ENCODE measurements at places on chromosomes 6 and 20. TPM values are rescaled to one million over a fixed set of nuclear protein-coding genes. Genes with fewer than 3 reads are reported as not detected.

TTI1 gene
- 37.4 TPM for total RNA-seq

LAMA5 gene
- 200 TPM for total RNA-seq

GJA10 gene
- total RNA-seq: not detected

DNA sequence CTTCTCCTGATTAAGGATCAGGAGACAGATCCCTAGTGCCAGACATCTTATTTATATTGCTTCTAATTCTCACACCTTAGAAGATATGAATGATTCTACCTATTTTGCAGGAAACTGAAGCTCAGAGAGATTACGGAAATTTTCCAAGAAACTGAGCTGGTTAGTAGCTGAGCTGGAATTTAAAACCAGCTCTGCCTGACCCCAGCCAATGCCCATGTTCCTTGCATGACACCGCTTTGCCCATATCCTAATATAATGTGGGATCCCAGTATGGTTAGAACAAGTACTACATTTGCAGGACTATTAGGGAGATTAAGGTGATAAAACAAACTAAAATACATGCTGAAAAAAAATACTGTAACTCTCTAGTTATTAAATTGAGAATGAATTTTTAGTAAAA is 1.9 kb downstream of the TMEM30A start:
- DNase-seq: no peak

- DNase-seq: no peak
These were observed 1309.4 kb downstream of the EPHA7 start for GRCh38 chr6:92109956-92110355.

DNA sequence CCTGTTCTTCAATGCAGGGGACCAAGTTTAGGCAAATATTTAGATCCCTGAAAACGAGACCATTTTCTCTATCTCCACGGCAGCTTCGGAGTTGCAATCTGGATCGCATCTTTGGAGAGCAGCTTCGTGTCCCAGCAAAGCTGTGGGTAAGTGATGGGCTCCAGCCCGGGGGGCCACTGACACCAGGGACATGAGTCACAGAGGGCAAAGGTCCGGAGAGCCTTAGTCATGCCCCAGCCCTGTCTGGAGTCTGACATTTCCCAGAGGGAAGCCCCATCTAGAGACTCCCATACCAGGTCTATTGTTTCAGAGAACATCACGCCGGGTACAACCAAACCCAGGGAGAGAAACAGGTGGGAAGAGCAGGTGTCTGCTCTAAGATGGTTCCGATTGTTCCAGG is 95.9 kb downstream of the NFATC2 start:
- DNase-seq: no peak

- no peak for DNase-seq
These were observed 3.4 kb upstream of the NKAIN4 start for GRCh38 chr20:63257629-63258028.

DNA sequence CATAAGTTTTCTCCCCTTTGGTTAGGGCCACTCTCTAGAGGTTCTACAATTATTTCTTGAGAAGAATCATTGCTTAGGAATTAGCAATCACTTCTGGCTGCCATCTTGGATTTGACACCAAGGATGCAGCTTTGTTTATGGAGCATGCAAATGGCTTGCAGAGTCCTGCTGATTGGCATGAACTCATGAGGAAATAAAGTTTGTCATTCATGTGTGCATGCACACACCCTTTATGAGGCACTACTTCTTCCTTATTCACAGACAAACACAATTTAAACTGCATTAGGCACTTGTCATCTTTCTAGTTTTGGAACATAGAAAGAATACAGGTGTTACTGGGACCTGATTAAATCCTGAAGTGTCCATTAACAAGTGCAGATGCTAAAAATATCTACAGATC is 42.5 kb upstream of the HIVEP2 start:
- no peak for DNase-seq

PBOV1 gene
- total RNA-seq: not detected

GINS1 gene
- total RNA-seq: 74.3 TPM

- no peak for DNase-seq
These were observed 48.6 kb downstream of the PSMB1 start for GRCh38 chr6:170504479-170504878.

- no peak for DNase-seq
These were observed 739 bp downstream of the GSS start for GRCh38 chr20:34954904-34955230.

GRCh38 chr6:38116248-38116647 is 296.7 kb downstream of the ZFAND3 start:
- DNase-seq: no peak

DNA sequence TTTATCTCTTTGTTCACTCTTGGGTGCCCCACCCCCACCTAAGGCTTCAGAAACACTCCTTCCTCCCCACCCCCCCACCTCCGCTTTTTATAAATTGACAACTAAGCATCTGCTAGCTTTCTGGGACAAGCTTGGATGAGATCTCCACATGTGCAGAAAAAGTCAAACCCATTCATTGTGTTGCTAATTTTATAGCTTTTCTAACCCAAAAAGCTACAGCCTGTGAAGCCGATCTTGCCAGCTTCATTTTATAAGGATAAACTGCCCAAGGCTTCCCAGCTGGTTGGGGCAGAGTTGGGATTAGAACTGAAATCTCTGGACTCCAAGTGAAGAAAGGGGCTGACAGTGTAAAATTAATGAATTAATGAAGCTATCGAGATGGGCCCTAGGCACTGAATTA is 24.1 kb downstream of the BPIFB4 start:
- DNase-seq: no peak

GRCh38 chr6:90393232-90393884 is 96.7 kb upstream of the BACH2 start:
- peak; percentile 67 for DNase-seq

- DNase-seq: no peak
These were observed 51.3 kb downstream of the CD109 start for GRCh38 chr6:73747289-73747688.

SLC17A5 gene
- 8.3 TPM for total RNA-seq

NRN1 gene
- not detected for total RNA-seq

GRCh38 chr20:57088436-57088835 is 178.0 kb downstream of the BMP7 start:
- DNase-seq: no peak

DNA sequence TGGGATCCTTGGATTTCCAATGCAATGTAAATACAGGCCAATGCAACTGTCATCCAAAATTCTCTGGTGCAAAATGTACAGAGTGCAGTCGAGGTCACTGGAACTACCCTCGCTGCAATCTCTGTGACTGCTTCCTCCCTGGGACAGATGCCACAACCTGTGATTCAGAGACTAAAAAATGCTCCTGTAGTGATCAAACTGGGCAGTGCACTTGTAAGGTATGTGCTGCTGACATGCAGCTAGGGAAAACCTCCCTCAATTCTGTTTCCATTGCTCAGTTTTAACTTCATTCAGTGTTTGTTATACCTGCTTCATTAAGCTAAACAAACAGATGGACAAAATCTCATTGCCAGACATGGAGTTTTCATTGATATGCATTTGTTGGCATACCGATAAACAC is 397.1 kb downstream of the ARHGAP18 start:
- DNase-seq: no peak

DNA sequence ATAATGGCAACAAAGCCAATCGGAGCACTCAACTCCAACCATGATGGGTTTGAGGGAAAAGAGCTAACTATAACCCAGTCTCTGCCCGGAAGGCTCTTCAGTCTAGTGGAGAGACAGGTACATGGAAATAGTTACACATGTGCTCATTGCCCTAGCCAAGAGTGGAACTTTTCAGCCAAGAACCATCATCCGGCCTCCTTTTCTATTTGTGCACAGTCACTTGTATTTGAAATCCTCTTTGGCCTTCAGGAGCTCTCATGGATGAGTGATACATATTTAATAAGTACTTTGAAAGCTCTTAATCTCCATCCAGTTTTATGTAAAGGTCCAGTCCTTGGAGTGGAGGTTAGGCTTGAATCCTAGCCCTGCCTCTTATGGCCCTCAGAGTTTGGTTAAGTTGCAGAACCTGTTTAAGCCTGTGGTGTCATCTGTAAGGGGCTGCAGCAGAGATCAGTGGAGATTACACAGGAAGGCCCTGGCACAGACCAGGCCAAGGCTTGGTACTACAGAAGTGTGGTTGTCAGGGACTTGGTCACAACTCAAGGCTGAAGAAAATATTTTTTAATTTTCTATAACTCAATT is 72.3 kb upstream of the SMLR1 start:
- no peak for DNase-seq

- no peak for DNase-seq
These were observed 24.4 kb downstream of the BHLHE23 start for GRCh38 chr20:62982124-62983075.

CRISP3 gene
- not detected for total RNA-seq

- no peak for DNase-seq
These were observed 11.3 kb downstream of the SLC2A12 start for GRCh38 chr6:134041093-134041492.

DNA sequence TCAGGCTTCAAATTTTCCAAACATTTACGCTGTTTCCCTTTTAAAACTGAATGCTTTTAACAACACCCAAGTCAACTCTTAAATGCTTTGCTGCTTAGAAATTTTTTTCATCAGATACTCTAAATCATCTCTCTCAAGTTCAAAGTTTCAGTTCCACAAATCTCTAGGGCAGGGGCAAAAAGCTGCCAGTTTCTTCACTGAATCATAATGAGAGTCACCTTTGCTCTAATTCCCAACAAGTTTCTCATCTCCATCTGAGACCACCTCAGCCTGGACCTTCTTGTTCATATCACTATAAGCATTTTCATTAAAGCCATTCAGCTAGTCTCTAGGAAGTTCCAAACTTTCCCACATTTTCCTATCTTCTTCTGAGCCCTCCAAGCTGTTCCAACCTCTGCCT is 69.1 kb downstream of the RNF217 start:
- DNase-seq: no peak

DNA sequence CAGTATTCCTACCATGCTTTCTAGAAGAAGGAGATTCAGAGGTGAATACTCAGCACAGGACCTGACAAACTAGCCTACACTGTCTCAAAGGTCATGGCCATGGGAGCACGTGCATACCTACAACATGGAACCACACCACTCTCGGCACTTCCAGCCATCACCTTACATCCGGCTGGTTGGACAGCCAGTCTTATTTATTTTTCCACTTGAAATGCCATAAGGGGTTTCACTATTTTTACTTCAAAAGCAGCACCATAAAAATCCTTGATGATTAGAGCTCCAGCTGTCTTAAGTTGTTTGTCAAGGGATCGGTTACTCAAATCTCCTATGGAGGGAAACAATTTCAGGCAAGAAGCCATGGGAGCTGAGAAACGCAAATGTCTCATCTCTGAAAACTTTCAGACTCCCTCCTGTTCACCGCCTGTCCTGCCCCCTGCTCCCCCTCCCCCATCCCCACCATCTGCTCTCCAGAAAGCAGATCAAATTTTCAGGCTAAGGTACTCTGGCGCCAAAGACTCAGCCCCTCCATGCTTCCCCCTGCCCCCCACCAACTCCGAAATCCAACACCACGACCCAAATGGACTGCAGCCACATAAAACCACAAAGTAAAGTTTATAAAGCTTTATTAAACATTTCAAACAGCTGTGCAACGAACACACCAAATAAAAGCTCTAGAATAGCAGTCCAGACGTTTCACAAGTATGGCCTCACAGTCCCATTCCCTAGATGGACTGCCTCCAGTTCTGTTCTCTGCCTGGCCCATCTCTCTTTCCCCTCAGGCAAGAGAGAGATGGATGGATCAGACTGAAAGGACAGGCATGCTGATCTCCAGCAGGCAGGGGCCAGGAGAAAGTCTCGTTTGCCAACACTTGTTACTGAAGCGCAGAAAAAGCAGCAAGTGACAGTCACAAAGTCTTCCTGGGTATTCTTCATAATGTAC is 4.0 kb upstream of the NNAT start:
- DNase-seq: no peak

GRCh38 chr20:16419138-16419715 is 154.0 kb downstream of the KIF16B start:
- DNase-seq: no peak

DNA sequence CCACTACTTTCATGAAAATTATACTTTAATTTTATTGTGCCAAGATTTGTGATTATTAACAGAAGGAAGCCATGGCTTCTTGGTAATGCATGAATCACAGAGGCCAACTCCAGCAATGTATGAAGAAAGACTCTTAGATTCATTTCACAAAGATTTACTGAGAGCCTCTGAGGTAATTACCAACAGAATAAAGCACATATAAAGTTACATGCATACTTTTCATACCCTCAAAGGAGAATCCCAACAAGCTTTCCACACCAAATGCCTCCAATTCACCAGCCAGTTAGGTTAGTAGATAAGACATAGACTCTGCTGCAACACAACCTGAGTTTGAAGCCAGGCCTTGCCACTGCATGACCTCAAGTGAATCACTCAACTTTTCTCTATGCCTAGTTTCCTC is 41.9 kb downstream of the HBS1L start:
- DNase-seq: no peak

DNA sequence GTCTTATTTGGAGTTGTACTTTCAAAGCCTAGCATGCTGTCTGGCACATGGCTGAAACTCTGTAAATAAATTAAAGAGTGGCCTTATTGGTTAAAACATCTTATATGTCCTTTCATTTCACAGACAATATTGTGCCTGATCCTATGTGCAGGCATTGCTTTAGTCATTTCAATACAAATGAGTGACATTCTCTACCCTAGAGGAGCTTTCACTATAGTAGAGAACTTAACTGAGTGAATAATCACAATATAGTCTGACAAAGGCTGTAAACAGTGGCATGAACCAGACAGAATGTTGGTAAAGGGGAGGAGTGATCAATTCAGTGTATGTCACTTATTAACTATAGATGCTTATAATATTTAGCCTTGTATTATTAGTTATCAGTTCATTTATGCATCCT is 481.8 kb downstream of the TFAP2B start:
- no peak for DNase-seq

- DNase-seq: peak; percentile 8
These were observed 1.5 kb upstream of the PYGB start for GRCh38 chr20:25246182-25246999.

HTR1E gene
- not detected for total RNA-seq

- no peak for DNase-seq
These were observed 2.8 kb downstream of the KCNQ5 start for GRCh38 chr6:72624557-72625160.

DNA sequence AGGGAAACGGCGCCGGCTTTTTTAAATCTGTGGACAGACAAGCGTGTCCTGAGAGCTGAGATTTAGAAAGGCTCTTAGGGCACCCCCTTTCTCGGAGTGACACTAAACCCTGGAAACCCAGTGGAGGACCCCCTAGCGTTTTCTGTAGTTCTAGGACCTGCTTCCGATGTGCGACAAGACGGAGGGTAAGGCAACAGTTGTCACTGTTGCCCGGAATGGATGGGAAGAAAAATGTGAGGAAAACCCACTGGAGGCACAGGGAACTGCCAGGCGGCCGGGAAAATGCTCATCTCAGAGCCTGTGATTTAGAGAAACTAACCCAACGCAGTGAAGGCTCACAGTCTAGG is 551 bp upstream of the ATP5F1E start:
- no peak for DNase-seq

SLC35B3 gene
- total RNA-seq: 8.4 TPM

- DNase-seq: no peak
These were observed 3.6 kb upstream of the MANBAL start for GRCh38 chr20:37285664-37286374.

- peak; percentile 51 for DNase-seq
These were observed 32.1 kb downstream of the DAAM2 start for GRCh38 chr6:39824030-39824926.
